ENCODE measurements at places on chromosomes 7 and 10.

DNA sequence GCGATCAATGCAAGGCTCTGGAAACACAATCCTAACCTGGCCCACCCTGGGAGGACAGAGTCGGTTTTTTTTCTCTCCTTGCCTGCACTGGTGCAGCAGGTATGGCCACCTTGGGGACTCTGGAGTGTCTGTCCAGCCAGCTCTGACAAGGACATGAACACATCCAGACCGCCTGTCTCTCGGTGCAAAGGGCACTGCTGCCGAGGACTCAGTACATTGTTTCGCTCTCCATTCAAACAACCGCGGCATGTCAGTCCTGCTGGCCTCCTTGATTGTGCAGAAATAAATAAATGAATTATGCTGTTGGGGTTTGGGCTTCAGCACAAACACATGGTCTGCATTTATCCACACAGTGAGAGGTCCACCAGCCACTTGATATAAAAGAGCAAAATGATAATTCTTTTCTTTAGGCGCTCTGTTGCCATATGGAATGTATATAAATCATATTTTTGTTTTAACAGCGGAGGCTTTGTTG is 565.2 kb downstream of the KCNMA1 start:
- no peak for DNase-seq

DNA sequence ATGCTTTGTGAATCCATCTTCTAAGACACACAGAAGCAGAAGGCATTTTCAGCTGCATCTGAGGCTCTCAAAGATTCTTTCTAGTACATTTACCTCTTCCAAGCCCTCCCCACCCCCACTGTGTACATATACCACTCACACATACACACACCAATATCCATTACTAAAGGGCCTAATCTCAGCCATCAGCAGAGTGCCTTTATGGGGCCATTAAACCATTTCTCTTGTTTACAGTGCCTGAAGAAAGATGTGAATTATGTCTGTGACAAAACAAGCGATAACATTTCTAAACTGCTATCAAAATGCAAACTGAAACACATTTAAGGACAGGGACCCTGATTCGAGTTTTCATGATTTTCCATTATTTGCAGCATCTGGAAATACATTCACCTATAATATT is 40.0 kb downstream of the ETV1 start:
- no peak for DNase-seq

DNA sequence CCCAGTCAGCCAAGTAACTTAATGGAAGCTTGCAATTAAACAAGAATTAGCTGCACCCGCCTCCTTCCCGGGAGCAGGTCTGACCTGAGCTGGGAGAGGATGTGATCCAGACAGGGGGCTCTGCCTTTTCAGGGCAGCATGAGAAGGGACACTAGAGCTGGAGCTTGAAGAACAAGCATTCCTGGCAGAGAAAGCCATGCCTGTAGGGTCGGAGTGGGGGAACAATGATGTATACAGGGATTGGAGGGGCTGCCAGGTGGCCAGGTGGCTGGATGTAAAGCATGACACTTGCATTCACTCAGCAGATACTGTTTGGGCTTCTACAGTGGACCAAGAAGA is 112.5 kb downstream of the GRK5 start:
- DNase-seq: no peak

- no peak for DNase-seq
These were observed 236.9 kb downstream of the CREB5 start for GRCh38 chr7:28649189-28649588.

- no peak for DNase-seq
These were observed 430.2 kb upstream of the MKI67 start for GRCh38 chr10:128556182-128557110.

DNA sequence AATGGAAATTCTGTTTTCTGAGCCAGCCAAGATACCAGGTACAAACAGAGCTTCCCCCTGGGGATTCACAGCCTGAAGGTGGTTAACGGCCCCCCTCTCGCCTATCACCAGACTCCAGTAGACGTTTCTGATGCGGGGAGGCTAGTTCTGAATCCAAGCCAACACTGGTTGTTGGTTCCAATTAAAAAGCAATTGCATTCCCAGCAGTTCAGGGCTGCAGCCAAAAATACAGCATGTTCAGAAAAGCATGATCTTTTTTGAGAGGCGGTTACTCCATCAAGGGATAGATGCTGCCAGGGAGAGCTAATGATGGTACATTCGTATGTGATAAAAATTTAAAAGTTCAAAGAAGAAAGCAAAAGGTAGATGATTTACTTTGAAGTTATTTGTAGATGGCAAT is 481.0 kb downstream of the GALNT17 start:
- DNase-seq: no peak

DNA sequence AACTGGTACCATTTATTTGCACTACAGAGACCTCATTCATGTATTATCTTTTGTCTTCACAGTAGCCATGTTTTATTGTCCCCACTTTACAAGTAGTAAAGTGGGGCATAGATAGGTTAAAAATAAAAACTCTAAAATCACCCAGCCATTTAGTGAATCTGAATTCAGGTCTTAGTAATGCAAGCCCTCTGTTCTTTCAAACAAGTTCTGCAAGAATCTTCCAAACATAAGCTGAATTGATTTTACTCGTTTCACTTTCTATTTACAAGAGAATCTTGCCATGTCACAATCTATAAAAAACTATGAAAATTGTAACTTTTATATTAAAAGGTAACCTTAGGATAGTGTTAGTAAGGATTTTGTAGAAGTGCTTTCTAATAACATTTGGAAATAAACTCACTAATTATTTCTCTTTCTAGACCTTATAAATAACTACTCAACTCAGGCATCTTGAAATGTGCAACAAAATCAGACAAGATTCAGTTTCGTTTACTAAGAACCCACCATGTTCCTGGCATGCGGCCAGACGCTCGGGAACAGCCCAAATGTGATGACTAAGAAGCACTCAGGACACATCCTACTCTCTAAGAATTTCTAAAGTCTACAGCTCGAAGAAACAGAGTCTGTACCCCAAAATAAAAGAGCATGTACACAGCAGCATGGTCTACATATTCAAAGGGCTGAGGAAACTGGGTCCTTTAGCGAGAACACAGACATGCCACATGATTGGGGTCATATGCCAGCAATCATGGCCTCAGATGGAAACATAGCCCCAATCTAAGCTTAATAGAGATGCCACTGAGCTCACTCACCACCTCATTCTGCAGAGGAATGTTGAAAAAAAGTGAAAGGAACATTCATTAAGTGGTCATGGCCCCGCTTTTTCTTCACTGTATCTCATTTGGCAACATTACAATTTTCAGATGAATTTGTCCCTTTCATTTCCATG is 167.6 kb downstream of the AMPH start:
- DNase-seq: peak; percentile 49

- no peak for DNase-seq
These were observed 16.0 kb upstream of the HK1 start for GRCh38 chr10:69262292-69262751.

DNA sequence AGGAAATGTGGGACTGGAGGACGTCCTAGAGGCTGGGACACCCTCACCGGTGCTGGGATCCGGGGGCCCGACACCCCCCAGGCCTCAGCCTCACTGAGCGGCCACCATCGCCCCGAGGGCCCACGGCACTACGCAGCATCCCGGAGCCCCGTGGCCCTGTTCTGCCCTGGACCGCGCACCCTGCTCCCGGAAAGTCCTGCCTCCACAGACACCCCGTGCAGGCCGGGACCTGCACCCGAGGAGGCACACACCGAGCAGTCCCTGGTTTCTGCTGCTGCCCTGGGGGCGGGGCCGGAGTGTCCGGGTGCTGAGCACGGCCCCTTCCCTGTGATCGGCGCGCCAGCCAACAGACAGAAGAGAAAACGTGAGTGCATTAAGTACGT is 18.1 kb upstream of the KNDC1 start:
- DNase-seq: no peak

GRCh38 chr10:89115876-89116627 is 91.1 kb downstream of the CH25H start:
- no peak for DNase-seq

GRCh38 chr10:121854809-121855445 is 72.9 kb downstream of the ATE1 start:
- DNase-seq: no peak

DNA sequence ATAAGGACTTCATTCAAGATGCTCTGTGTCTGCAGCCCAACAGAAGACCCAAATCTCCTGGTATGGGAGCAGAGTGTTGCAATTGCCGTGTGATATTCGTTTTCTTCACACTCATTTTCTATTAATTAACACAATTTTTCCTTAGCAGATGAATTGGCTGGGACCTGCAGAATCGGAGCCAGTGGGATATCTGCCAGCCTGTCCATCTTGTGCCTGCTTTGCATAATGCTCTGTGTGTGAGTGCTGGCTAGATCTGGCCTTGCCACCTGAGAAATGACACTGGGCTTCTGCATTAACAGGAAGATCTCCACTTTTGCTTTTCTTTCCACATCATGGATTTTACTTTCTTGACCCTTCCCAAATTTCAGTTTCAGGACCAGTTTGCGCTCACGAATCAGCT is 70.4 kb upstream of the GPR158 start:
- DNase-seq: no peak

GRCh38 chr7:117623606-117624005 is 143.8 kb downstream of the CFTR start:
- no peak for DNase-seq

DNA sequence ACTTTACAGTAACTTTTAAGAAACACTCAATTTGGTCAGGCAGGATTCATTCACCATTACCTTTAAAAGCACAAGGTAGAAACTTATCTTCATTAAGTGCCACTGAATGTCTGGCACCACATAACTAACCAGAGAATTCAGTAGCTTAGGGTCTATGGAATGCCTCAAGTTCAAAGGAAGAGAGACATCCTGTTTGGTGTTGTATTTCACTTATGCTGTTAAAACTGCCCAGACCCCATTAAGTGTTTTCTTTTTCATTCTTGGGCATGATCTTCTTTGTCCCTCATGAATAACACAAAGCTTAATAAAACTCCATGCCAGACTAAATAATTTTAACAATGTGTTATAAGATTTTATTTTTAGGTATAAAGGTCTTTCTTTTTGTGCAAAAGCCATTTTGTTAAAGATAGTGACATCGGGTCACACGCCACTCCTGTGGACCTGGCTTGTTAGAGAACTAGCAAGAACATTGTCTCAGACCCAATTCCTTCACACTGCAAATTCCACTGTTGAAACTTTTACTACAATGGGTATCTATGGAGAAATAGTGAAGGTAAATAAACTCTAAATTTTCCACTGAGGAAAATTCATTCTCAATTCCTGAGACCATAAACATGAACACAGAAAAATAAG is 221.0 kb downstream of the TWIST1 start:
- no peak for DNase-seq

- no peak for DNase-seq
These were observed 18.7 kb downstream of the FAM25A start for GRCh38 chr10:87038786-87039185.

- DNase-seq: no peak
These were observed 147.0 kb downstream of the HBP1 start for GRCh38 chr7:107315716-107316220.

GRCh38 chr10:20157314-20157713 is 341.1 kb downstream of the PLXDC2 start:
- DNase-seq: no peak

DNA sequence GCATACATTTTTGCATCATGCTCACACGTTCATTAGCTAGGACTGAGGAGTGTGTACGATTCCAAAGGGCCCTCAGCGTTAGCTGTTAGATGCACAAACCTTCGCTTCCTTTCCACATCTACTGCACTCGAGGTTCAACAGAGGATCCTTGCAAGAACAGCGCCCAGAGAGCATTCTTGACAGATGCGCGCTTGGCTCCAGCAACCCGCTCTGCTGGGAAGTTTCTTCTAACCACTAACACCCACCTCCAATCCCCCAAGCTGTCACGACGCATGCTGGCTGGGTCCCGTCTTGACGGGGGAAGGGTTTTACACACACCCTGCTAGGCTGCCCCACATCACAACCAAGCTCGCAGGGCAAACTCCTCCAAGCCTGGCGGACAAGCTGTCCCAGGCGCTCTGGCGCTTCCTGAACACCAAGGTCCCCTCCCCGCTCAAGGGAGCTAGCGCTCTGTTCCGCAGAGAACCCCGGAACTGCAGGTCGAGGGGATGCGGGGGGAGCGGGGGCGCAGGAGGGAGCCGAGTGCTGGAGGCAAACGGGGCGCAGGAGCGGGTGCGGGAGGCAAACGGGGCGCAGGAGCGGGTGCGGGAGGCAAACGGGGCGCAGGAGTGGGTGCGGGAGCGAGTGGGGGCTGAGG is 653 bp upstream of the ADRB1 start:
- DNase-seq: no peak

- no peak for DNase-seq
These were observed 74.5 kb upstream of the VKORC1L1 start for GRCh38 chr7:65798111-65799075.

DNA sequence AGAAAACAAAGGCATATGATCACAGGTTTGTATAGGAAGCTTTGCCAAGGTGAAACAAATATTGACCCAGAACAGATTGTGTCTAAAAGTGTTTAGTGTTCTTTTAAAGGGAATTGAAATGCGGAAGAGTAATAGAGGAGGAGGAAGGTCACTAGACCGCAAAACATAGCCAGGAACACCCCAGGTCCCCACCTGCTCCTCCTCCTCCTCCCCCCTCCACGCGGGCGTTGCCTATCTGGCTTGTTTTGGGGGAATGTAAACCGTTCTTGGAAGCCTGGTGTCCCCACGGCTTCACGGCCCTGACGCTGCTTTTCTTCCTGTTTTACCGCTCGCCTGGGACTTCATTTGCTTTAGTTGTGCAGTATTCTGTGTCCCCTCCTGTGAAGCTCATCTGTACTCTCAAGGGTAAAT is 81.0 kb upstream of the PFKP start:
- DNase-seq: no peak

DNA sequence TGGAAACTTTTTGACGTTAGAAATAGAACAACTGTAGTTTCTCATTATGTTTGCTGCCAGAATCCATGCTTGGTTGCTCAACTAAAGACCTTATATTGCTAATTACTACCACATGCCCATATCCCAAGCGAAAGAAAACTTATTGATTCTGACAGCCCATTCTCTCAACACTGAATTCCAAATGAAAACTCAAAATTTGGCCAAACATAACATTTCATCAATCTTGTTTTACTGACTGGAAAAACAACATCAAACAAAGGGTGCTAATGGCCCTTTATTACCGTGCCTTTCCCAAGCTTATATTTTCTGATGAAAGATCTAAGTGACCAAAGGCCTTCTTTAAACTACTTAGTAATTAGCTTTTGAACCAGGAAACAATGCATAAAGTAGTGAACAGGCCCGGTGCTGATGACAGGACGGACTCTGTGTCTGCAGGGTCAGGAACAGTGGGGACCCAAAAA is 531.8 kb downstream of the KCNMA1 start:
- DNase-seq: no peak

DNA sequence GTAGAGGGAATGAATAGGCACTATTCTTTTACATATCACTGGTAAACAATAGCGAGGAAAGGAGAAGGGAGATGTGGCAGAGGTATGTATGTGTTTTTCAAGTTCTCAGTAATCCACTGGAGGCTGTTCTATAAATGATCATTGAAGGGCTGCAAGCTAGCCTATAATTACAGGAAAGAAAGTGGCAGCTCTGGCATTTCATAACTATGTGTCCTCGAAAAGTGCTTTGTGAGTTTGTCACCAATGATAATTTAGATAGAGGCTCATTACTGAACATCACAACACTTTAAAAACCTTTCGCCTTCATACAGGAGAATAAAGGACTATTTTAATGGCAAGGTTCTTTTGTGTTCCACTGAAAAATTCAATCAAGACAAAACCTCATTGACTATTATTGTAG is 235.1 kb downstream of the FOXP2 start:
- DNase-seq: no peak

GRCh38 chr10:97542169-97543024 is 30.2 kb upstream of the ANKRD2 start:
- no peak for DNase-seq
